ENCODE measurements at places on chromosomes 12 and 14.

GRCh38 chr12:96132819-96133218 lies 61.4 kb upstream of the ELK3 start:
- no peak for DNase-seq

DNA sequence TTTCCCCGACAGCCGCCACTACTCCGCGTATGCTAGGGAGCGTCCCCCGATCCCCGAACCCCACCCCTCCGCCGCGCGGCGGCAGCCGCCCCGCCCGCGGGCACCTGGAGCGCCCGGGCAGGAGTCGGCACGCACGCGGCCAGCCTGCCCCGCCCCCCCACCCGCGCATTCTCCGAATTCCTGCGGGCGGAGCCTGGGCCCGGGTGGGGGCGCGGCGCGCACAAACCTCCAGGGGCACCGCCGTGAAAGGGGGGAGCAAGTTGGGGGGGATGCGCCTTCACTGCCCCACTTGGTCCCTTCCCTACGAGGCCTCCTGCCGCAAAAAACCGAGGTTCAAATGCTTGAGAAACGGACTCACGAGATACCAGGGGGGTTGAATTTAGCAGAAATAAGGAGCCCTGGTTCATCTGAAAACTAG lies 1.7 kb downstream of the AJUBA start:
- DNase-seq, result no peak

- no peak for DNase-seq
Measured at GRCh38 chr14:37027188-37027824, 145.1 kb downstream of the SLC25A21 start.

GRCh38 chr12:115588131-115588530 lies 689.4 kb downstream of the MED13L start:
- DNase-seq, result no peak

GRCh38 chr12:84911271-84912197 lies 1.1 kb downstream of the SLC6A15 start:
- DNase-seq, result peak; percentile 55

Data from brain pericyte (primary cell).